Effector memory CD8-positive, alpha-beta T cell (primary cell): ENCODE measurements at places on chromosomes 5 and 9.
A peak's percentile ranks its signal among the peaks of the same experiment; 100 is the strongest.

DNA sequence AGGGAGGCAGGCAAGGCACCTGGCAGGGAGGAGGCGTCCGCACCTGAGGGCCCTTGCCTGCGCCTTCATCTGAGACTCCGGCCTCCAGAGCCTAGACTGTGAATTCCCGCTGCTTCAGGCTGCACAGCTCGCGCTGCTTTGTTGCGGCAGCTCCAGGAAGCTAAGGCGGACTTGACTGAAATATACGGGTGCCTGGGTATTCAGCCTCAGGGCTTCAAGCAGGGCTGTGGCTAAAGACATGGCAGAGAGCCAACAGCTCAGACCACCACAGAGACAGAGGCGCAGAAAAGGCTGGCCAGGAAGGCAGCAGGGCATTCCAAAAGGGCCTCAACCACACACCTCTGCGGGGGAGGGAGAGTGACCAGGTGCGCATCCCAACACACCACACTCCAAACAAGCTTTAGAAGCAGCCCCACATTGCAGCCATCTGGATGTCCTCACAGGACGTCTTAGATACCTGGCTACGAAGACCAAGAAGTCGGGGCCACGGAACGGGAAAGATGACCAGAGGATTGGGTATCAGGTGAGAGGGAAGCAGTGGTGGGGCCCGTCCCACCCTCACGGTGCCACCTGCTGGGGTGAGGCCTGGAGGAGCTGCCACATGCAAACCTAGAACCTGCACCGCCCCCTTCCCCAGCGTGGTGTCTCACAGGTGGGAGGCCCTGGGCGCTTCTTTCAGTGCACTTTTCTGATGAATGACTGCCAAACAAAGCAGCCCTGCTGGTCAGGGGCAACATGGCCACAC, 1.7 kb upstream of the DPH7 start:
- H3K27me3 ChIP-seq: no peaks in the 10 kb centered on the region
- no peak overlapping the region for H3K27ac ChIP-seq
- peaks cover 11% of the 10 kb centered on the region for H3K36me3 ChIP-seq
- DNase-seq: no peak

- peak; percentile 24 for DNase-seq
- H3K27ac ChIP-seq: no peak overlapping the region
- H3K4me1 ChIP-seq: no peaks in the 10 kb centered on the region
- no peaks in the 10 kb centered on the region for H3K36me3 ChIP-seq
Observed at GRCh38 chr5:141734501-141735229, 52.6 kb upstream of the ARAP3 start.

GRCh38 chr5:124628721-124629596, 117.5 kb downstream of the ZNF608 start:
- no peak overlapping the region for H3K27ac ChIP-seq
- no peaks in the 10 kb centered on the region for H3K27me3 ChIP-seq
- H3K36me3 ChIP-seq: no peaks in the 10 kb centered on the region

DNA sequence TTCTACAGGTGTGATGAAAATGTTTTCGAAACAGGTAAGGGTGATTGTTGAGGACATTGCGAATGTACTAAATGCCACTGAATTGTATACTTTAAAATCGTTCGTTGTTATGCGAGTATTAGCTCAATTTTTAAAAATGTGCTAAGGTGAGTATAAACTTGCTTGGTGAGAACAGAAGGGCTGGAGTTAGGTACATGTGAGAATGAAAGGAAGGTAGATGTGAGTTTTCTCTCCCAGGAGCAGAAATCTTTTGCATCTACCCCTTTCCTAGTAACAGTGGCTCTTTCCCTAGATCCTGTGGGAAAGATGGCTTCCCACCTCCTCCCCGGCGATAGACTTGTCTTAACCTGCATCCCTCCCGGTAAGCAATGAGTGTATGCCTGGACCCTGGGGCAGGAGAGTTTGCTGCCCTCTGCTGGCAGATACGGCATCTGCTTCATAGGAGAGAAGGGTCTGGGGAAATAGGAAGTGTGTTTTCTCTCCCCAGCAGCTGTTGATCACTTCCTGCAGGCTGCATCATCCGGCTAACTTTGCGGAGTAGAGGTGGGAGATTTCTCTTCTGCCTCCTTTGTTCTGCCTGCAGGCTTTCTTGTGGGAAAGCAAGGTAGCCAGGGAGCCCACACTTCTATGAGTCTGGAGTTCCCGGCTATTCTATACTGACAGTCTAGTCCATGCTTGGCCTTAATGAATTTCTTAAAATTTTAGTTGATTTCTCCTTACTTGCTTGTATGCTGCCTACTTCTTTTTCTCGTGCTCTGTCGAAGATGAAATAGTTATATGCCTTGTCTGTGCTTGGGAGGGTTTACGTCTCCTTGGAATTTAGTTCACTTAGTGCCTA, 373.3 kb upstream of the SEMA6A start:
- H3K4me3 ChIP-seq: no peak overlapping the region
- H3K27ac ChIP-seq: no peak overlapping the region

GRCh38 chr9:74526215-74526614, 29.1 kb downstream of the RORB start:
- no peaks in the 10 kb centered on the region for H3K4me1 ChIP-seq
- H3K27me3 ChIP-seq: no peaks in the 10 kb centered on the region
- H3K27ac ChIP-seq: no peak overlapping the region
- DNase-seq: no peak

GRCh38 chr9:75111019-75111622, 22.8 kb downstream of the OSTF1 start:
- peak overlapping the region; percentile 45 for H3K4me3 ChIP-seq
- H3K4me1 ChIP-seq: peaks cover 36% of the 10 kb centered on the region
- no peaks in the 10 kb centered on the region for H3K27me3 ChIP-seq
- H3K36me3 ChIP-seq: no peaks in the 10 kb centered on the region

DNA sequence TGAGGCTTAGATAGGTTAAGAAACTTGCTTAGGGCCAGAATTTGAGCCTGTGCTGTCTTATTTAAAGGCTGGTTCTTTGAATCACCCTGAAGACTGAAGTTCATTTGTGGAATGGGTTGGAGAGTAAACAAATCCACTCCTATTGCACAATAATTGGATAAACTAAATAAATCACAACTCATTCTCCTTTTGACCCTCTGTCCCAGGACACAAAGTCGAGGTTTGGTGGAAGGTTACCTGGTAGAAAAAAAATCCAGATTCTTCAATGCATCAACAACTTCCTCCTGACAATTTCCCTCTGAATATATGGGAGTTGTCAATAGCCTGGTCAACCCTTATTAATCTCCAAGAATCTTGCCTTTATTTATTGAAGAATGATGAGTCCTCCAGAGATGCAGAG, 28.9 kb downstream of the TBC1D2 start:
- no peaks in the 10 kb centered on the region for H3K27me3 ChIP-seq
- H3K4me1 ChIP-seq: peaks cover 2% of the 10 kb centered on the region
- no peak overlapping the region for H3K4me3 ChIP-seq
- no peak overlapping the region for H3K27ac ChIP-seq
- no peak for DNase-seq

- no peak overlapping the region for H3K4me3 ChIP-seq
- no peaks in the 10 kb centered on the region for H3K27me3 ChIP-seq
- peaks cover 8% of the 10 kb centered on the region for H3K4me1 ChIP-seq
- peaks cover 62% of the 10 kb centered on the region for H3K36me3 ChIP-seq
Observed at GRCh38 chr9:131181091-131181681, 55.8 kb downstream of the NUP214 start.

DNA sequence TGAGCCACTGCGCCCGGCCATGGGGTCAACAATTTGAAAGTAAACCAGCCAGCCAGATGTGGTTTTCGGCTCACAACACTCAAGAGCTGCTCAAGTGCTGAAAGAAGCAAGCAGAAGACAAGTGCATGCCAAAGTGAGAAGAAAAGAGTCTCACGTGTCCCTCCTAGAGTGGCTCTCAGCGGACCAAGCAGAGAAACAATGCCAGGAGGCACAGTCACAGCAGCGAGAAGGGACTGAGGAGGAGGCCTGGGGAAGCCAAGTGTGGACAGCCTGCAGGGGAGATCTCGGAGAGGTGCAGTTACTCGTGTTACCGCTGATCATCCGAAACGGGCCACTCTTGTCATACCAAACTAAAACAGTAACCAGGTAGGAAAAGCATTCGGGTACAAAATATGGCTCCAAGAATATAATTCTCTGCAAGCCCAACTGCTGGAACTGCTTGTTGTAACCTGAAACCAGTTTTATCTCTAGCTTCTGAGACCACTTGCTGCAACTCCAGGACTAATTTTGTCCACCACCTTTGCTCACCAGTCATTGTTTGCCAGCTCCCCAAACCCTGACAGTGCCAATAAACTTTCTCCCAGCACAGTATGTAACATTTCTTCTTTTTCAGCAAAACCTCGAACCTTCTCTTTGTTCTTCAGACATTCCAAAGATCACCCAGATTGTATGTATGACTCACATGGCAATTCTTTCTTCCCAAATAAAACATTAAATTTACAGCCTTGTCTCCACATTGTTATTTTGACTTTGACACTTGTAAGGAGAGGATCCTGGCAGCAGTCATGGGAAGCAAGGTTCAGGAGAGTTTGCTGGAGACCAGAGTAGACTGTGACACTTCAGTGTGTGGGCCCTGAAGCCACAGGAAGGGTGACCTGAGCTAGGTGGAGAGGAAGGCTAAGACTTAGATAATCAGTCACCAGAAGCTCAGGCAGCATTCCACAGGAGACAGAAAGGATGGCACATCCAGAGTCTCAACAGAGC, 6.3 kb downstream of the SLC35D2 start:
- peak overlapping the region; percentile 23 for H3K27ac ChIP-seq
- H3K36me3 ChIP-seq: peaks cover 9% of the 10 kb centered on the region
- H3K4me1 ChIP-seq: peaks cover 25% of the 10 kb centered on the region
- no peaks in the 10 kb centered on the region for H3K27me3 ChIP-seq
- DNase-seq: no peak
- no peak overlapping the region for H3K4me3 ChIP-seq

GRCh38 chr9:93962017-93962416, 6.9 kb upstream of the BARX1 start:
- H3K27ac ChIP-seq: no peak overlapping the region
- DNase-seq: no peak
- H3K27me3 ChIP-seq: peaks cover 88% of the 10 kb centered on the region
- no peak overlapping the region for H3K4me3 ChIP-seq

DNA sequence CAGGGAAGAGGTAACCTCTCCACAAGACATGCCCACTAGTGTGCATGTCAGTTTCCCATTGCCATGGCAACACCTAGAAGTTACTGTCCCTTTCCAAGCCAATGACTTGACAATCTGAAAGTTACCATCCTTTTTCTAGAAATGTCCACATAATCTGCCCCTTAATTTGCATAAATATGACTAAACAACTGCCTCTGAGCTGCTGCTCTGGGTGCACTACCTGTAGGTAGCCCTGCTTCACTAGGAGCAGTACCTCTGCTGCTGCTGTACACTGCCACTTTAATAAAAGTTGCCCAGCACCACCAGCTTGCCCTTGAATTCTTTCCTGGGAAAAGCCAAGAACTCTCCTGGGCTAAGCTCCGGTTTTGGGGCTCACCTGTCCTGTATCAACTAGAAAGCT, 392.4 kb downstream of the NTRK2 start:
- H3K27me3 ChIP-seq: peaks cover 39% of the 10 kb centered on the region
- DNase-seq: no peak
- H3K36me3 ChIP-seq: no peaks in the 10 kb centered on the region
- no peak overlapping the region for H3K27ac ChIP-seq

GRCh38 chr5:21145376-21145775, 1157.4 kb upstream of the CDH18 start:
- no peaks in the 10 kb centered on the region for H3K27me3 ChIP-seq
- H3K27ac ChIP-seq: no peak overlapping the region
- no peak overlapping the region for H3K4me3 ChIP-seq
- H3K4me1 ChIP-seq: no peaks in the 10 kb centered on the region
- H3K36me3 ChIP-seq: no peaks in the 10 kb centered on the region

DNA sequence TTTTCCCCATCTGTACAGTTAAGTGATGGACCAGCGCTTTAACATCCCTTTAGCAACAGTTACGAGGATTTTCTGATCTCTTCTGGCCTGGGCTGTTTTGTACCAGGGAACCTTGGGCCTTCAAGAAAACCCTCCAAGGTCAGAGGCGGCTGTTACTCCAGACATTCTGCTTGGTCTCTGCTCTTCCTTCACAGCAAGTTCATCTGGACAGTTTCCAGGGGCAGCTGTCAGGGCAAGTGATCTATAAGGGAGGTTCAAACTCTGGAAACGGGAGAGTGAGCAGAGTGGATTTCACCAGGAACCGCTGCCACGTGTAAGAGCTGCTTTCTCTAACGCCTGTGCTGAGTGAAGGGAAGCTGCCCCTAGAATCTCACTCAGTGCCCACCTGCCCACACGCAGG, 36.7 kb downstream of the ZNF618 start:
- H3K36me3 ChIP-seq: no peaks in the 10 kb centered on the region
- H3K4me1 ChIP-seq: no peaks in the 10 kb centered on the region
- no peak overlapping the region for H3K27ac ChIP-seq
- H3K27me3 ChIP-seq: peaks cover 42% of the 10 kb centered on the region

GRCh38 chr5:174166231-174167079, 120.9 kb downstream of the NSG2 start:
- H3K27ac ChIP-seq: no peak overlapping the region
- no peak for DNase-seq
- no peaks in the 10 kb centered on the region for H3K4me1 ChIP-seq
- H3K27me3 ChIP-seq: peaks cover 15% of the 10 kb centered on the region
- no peak overlapping the region for H3K4me3 ChIP-seq

GRCh38 chr9:104784098-104784497, 20.2 kb downstream of the NIPSNAP3B start:
- H3K4me1 ChIP-seq: no peaks in the 10 kb centered on the region
- no peak for DNase-seq
- H3K27ac ChIP-seq: no peak overlapping the region
- no peaks in the 10 kb centered on the region for H3K27me3 ChIP-seq

DNA sequence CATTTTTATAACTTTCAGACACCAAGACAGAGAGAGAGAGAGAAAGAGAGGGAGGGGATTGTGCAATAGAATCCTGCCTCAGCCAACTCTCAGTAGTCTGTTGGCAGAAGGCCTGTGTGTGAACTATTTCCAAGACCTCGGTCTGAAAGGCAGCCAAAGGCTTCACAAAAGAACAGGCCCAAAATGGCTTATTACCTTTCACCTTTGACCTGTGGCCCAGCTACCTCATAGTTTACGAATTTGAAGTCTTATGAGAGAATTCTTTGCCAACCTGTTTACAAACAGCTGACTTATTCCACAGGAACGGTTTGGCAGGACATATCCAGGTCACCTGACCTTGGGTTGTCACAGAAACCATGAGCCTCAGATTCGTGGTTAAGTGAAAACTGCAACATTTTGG, 48.6 kb downstream of the NR2F1-AS1 start:
- H3K27me3 ChIP-seq: no peaks in the 10 kb centered on the region
- no peaks in the 10 kb centered on the region for H3K4me1 ChIP-seq
- H3K4me3 ChIP-seq: no peak overlapping the region
